ENCODE measurements at places on chromosomes 7 and 10. TPM values are rescaled to one million over a fixed set of nuclear protein-coding genes. Genes with fewer than 3 reads are reported as not detected.

The ETV1 gene
- total RNA-seq = 15.1 TPM

The TMEM270 gene
- not detected for total RNA-seq

The NPC1L1 gene
- not detected for total RNA-seq

The LRRC18 gene
- not detected for total RNA-seq

The NEURL1 gene
- 0.33 TPM for total RNA-seq

The ADGRA1 gene
- total RNA-seq = not detected

The AGMO gene
- total RNA-seq = 11.8 TPM

The VWDE gene
- total RNA-seq = not detected

The PDGFA gene
- 61.3 TPM for total RNA-seq

The ANKRD7 gene
- total RNA-seq = 0.33 TPM

The HOXA9 gene
- total RNA-seq = 18.2 TPM

The HYAL4 gene
- 0.86 TPM for total RNA-seq

Measured in vein endothelial cell (primary cell).